ENCODE measurements at places on chromosomes 6 and 20.

- DNase-seq, result no peak
These were observed 178.9 kb downstream of the SASH1 start for GRCh38 chr6:148521586-148521985.

DNA sequence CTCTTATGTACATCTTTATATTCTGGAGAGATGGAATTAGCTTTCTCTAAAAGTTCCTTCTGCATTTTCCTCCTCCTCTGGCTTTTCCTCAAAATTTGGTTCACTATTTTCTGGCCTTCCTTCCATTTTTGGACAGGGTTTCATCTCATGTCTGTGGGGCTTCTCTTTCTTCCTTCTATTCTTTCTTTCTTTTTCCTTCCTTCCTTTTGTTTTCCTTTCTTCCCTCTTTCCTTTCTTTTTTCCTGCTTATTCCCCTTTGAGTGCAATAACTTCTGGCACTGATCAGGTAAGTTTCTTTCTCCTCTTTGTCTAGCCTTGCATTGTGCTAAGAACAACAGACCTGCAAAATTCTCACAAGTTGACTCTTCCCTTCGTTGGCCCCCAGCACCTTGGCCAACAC lies 5.5 kb upstream of the ATRN start:
- DNase-seq, result no peak

DNA sequence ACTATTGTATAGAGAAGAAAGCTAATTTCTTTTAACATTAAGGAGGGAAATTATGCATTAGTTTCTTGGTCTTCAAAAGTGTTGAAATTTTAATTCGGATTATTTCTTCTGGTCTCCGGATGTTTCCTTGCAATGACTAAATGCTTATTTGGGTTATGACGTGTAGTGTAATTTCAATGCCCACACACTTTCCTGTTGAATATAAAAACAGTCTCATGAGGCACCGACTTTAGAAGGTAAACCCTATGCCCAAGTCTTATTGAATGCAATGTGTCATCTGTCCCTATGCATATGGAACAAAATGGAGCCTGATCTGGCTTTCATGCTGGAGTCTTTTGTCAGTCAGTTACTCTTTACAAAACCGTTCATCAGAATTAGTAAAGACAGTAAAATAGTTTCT lies 17.7 kb downstream of the GJA1 start:
- DNase-seq, result no peak

- DNase-seq, result no peak
These were observed 3.9 kb upstream of the PTPRA start for GRCh38 chr20:2869381-2869780.

DNA sequence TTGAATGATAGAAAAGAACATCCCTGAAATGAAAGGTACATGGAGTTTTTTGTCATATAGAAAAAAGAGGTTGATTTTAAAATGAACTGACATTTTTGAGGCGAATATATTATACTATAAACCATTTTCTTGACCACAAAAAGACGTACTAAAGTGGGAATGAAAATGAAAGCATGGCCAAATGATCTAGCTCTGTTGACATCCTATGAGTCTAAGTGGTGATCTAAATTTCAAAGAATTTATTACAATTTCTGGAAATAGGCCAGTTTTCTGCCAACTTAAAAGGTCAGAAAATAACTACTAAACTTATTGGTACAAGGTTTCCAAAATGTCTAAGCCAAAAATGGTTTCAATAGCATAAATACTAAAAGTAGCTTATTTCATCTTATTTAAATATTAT lies 536.8 kb downstream of the EYS start:
- DNase-seq, result no peak

DNA sequence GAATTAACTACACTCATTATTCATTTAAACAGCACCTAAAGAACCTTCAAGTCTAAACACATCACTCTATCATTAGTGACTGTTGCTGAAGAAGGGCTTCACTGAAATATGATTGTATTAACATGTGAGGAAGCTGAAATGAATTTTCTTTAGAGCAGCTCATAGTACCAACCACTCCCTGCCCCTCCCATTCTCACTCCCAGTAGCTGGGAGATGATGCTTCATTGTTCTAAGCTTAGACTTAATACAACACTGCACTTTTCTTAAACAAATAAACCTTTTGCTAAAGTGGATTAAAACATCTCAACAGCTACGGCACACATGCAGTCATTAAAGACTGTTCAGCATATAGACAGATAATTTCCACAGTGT lies 63.1 kb downstream of the ATXN1 start:
- DNase-seq, result no peak

DNA sequence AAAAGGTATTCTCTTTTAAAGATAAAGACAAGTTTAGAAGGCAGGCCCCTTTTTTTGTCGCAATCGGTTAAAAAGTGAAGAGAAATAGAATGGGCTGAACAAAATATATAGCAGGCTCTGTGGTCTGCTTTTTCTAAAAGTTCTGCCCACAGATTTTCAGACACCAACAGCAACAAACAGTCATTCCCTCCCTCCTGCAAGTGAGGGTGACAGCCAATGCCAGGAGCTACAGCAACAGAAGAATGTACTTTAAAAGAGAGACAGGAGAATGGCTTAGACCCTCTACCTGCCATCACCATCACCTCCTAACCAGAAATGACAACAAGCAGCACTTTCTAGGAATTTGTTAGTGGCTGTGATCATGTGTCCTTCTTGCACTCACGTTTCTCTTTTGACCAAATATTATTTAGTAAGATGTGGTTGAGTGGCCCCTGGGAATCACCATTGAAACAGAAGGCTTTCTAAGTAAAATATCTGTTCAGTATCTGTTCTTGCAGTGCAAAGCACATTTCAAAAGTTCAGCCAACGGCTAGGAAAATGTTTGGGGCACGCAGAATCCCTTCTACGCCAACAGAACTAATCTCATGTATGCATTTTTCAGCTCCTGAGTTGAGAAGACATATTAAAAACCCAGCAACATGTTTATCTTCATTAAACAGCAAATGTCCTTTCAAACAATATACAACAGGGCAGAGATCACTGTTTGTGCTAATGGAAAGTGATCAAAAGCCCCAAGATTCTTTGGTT lies 248.5 kb downstream of the ATXN1 start:
- no peak for DNase-seq

- no peak for DNase-seq
These were observed 8.5 kb upstream of the BEND6 start for GRCh38 chr6:56946368-56946767.

DNA sequence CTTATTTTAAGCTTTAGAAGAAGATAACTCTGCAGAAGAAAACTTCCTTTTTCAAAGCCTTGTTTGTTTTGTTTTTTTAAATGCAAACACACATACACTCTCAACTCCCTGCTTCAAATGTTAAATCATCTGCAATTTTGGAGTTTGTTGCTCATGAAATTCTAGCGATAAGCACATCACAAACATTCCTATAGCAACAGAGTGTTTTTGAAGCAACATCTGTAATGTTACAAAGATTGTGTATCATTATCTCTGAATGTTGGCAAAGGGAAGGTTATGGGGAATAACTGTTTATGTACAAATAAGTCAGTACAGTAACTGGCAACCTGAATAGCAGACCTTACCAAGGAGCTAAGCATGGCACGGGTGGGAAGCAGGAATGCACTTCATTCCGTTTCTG lies 84.8 kb upstream of the MRPS10 start:
- no peak for DNase-seq

DNA sequence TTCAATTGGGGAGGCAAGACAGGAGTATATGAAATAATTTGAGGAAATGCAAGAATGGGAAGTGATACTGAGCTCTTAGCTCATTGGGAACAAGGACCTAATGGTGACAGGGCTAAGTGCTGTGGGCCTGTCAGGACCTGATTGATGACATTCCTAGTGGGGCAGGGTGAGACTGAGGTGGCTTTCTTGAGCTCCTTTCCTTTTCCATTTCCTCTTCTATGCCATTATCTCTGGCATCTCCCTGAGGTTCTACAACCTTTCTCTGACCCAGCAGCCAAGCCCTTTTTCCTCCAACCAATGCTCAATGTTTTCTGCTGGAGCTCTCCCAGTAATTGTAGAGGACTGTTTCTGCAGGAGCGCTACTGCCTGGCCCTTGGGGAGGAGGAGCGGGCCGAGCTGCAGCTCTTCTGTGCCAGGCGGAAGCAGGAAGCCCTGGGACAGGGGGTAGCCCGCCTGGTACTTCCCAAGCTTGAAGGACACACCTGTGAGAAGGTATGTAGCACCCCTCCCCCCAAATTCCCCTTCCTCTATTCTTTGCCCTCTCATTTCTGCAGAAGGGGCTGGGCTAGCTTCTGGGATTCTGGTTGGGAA lies 2.8 kb upstream of the TOMM6 start:
- DNase-seq, result no peak

DNA sequence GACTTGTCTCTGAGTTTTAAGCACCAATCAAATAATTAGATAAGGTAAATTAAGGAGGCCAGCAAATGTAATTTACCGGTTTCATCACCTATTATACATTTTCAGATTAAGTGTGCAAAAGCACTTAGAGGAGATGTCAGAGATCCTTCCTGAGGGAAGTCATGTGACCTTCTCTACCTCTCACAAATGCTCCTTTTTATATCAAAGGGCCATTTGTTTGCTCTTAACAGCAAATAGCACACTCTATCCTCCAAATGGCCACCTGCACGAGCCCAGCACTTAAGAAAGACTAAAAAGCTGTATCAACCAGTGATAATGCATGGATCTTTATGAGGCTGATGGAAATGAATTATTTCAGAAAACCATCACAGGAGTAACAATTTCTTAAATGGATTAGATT lies 149.4 kb downstream of the ELOVL4 start:
- no peak for DNase-seq

DNA sequence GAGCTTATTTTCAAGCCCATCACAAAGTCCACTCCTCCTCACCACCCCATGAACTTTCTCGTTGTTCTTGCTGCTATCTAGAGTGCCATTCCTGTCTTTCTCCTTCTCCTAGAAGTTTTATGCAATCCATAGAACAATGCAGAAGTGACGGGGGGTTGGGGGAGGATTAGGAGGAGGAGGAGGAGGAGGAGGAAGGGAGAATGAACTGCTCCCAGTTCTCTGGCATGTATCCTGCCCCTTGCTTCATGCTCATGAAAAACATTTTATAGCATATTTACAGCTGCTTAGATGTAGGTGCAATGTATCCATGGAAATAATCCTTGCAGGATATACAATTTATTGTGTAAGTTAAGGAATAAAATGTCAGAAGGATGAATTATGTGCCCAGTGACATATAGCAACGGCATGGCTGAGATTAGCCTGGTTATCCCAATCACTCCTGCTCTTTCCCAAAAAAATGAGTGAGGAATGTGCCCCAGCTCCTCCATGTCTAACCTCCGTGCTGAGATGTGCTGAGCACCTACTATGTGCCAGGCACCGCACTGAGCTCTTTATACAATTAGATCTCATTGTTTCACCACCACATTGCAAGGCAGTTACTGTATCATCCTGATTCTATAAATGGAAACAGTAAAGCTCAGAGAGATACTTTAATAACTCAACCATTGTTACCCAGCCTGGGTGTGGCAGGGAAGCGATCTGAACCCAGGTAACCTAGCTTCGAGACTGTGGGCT lies 41.6 kb upstream of the TFAP2C start:
- DNase-seq, result no peak

DNA sequence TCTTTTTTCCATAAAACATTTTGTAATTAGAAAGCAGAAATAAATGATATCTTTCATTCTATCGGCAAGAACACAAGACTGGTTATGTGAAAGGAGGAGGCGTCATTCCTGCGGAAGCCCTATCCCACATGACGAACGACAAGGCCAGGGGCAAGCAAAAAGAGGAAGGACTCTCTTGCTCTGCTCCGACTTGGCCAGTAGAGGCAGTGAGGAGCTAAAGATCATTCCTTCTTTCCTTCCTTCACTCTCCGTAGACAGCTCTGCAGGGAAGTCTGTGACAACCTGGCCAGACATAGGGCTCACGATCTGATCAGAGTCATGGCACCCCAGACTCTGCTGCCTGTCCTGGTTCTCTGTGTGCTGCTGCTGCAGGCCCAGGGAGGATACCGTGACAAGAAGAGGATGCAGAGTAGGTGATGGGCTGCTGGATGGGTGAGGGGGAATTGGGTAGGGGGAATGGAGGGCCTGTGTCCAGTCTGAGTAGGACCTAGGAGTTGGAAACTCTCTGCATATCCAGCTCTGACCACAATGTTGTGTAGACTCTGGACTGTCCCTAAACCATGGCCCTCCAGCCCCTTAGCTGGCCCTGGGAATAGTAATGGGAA lies at the start of gene WFDC10A:
WFDC10A (plus strand) TSS at position 244 of the 605 bp plus-strand sequence; CDS start at position 319, 75 bp downstream.
- no peak for DNase-seq

DNA sequence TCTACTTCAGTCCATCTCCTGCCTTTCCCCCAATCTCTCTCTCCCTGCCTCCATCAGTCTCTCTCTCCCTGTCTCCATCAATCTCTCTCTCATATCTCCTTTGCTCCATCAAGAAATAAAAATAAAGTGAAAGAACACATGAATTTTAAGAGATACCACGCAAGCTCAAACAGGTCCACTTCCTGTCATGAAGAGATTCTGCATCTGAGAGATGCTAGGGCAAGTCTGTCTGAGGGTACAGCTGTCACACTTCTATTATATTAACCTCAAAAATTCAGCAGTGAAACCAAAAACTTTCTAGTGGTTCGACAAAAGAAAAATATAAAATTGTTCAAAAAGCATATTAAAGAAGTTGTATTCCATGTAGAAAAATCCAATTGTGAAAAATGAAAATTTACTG lies 296.8 kb upstream of the RSPO3 start:
- DNase-seq, result no peak

- no peak for DNase-seq
These were observed 630 bp downstream of the PPP1R3G start for GRCh38 chr6:5085648-5086293.

- DNase-seq, result no peak
These were observed 267.8 kb downstream of the BTBD9 start for GRCh38 chr6:38371881-38372280.

DNA sequence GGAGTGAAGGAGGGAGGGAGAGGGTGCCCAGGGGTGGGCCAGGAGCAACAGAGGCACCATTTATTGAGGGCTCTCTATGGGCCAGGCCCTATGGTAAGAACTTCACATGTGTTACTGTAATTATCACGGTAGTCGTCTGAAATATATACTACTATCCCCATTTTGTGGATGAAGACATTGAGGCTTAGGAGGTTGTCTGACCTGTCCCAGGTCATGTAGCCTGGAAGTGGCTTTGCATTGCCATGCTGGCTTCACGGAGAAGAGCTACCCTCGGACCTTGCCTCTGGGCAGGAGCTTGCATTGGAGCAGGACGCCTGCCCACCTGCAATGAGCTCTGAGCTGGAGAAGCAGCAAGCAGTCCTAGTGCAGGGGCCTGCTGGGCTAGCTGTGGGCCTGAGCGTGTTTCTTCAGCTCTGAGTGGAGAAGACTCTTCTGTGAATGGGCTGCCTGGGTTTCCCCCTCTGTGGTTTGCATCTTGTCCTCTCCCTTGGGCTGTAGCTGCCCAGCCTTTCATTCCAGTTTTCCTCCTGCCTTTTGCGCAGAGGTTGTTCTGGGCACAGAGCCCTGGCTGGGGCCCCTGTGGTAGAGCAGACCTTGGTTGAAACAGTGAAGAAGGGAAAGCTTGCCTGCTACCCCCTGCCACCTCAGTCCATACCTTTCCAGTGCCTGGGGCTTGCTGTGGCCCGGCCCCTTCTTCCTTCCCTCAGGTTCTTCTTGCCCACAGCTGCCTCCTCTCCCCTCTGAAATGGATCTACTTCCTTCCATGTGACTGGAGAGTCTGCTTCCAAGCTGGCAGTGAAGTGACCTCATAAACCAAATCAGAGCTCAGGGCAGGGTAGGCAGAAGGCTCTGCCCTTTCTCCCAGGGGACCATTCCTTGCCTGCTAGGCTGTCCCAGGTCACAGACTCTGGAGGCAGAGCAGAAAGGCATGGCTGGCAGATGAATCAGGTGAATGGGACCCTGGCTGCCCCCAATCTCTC lies 24.1 kb upstream of the SRF start:
- DNase-seq, result no peak
